Activated CD4-positive, alpha-beta T cell treated with anti-CD3 and anti-CD28 coated beads, Interleukin-2, Interleukin-4, amounts not matched to agents 100 ng/mL and 50 ng/mL, durations not matched to agents 16 hours and 8 hours (primary cell): ENCODE measurements at places on chromosomes 5 and 9.

- no peak for DNase-seq
Observed at GRCh38 chr5:160263326-160263855, 34.1 kb downstream of the FABP6 start.

DNA sequence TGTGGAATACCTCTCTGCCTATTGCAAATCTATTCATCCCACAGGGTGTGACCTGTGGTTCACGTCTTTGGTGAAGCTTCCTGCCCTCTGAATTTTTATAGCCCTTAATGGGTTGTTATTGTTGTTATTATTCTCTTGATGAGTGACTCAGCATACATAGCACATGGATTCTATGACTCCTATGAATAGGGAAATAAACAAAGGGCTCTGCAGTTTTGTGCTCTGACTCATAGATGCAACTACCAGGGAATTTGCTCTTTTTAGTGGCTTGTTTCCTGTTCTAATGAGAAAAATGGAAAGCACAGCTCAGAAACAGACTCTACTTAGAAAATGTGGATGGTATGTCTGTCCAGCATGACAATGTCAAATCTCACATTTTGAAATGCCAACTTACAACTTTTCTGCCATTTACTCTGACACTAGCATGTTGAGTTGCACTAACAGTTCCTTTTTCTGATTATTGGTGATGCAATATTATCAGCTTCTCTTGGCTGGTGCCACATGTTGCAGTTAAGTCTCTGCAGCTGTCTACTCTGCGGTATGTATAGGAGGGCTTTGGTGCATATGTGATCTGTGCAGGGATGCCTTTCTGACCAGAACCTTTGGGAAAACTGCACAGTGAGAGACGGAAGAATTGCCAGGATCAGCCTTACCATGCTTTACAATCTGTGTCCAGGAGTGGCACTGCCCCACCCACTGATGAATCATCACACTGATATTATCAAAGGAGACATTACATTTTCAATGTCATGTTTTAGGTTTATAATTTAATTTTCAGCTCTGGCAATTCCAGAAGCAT, 996.4 kb upstream of the WWC1 start:
- no peak for DNase-seq

DNA sequence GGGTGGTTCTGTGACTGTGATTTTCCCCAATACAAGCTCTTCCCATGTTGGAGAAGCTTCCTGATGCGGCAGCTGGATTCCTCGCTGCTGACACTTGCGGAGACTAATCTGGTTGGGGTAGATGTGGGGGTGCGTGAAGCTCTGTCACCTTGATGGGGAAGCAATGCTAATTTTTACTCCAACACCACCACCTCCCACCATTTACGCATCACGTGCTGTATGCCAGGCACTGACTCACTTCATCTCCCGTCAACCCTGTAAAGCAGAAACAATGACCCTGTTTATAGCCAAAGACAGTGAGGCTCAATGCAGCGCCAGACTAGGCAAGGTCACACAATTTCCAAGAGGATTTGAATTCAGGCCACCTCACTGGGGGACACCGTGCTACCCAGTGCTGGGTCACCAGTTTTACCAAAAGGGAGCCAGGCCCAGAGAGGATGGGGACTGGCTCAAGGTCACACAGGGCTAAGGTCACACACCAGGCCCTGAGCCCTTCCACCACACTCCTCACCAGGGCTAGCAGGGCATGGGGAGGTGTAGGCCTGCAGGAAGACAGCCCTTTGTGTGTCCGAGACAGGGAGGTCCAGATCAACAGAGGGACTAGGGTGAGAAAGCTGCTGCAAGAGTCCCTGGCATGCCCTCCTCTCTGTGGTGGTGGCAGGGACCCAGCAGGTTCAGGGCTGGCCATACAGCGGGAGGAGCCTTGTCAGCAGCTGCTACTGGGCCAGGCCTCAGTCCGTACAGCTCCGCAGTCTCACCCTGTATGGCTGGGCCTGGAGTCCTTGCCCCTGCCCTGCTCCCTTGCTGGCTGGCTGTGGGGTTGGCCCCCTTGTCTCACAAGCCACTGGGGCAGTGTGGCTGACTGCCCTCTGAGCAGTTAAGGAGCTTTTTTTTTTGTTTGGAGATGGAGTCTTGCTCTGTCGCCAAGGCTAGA, 3.3 kb downstream of the STKLD1 start:
- no peak for DNase-seq

DNA sequence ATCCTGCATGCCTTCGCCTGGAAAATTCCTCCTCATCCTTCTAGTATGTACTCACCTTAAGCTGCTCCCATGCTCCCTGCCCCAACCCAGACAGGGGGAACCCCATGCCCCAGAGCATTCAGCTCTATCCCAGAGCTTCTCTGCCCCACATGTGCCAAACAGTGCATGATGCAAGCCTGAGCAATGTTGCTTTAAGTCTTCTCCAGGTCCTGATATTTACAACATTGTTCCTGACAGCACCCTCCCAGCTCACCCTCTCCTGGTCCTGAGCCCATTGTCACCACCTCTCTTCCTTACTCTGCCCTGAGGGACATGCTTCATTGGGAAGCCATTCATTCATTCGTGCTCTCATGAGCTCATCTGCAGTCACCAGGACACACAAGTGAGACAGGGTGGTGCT, 23.4 kb upstream of the BARX1 start:
- DNase-seq = no peak

DNA sequence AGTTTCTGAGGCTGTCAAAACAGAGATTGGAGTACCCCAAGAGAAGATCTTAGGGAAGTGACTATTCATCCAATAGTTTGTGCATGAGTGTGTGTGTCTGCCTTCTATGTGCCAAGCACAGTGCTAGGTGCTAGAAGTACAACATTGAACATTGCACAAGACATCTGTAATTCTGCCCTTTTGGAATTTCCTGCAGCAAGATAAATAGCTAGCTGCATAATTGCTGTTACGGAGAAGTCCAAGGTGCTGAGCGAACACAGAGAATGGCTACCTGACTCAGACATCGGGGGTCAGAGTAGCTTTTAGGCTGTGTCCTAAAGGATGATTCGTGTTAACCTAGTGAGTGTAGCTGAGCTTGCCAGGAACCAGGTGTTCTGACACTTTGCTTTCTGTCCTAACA, 44.8 kb downstream of the PAPPA start:
- no peak for DNase-seq

- no peak for DNase-seq
Observed at GRCh38 chr5:24749701-24750100, 104.9 kb upstream of the CDH10 start.

- no peak for DNase-seq
Observed at GRCh38 chr5:178751286-178751685, 20.8 kb upstream of the ZNF354A start.

GRCh38 chr5:16992006-16992405, 55.9 kb upstream of the MYO10 start:
- no peak for DNase-seq

DNA sequence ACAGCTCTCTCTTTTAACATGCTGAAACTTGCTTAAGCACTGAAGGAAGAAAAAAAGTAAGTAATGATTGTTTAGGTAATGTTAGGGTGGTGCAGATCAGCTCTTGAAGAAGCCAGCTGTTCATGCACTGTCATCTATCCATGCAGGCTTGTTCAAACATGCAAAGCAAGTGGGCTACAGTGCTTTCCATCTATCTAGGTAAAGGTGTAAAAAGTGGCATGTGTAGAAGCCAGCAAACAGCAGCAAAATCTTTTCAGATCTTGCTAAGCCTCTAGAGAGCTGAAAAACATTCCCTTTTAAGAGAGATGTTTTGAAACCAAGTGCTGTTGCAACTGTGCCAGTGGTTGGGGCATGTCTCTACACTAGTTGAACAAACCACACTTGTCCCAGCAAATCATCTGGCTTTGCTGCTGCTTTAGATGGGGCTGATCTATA, 214.4 kb downstream of the EFNA5 start:
- no peak for DNase-seq

- DNase-seq = no peak
Observed at GRCh38 chr5:168432903-168433302, 53.4 kb upstream of the RARS1 start.

GRCh38 chr9:17876687-17877086, 297.8 kb downstream of the SH3GL2 start:
- DNase-seq = no peak

GRCh38 chr5:128276537-128277216, 193.1 kb downstream of the SLC12A2 start:
- DNase-seq = no peak

GRCh38 chr9:9612270-9612669, 1000.5 kb downstream of the PTPRD start:
- no peak for DNase-seq

DNA sequence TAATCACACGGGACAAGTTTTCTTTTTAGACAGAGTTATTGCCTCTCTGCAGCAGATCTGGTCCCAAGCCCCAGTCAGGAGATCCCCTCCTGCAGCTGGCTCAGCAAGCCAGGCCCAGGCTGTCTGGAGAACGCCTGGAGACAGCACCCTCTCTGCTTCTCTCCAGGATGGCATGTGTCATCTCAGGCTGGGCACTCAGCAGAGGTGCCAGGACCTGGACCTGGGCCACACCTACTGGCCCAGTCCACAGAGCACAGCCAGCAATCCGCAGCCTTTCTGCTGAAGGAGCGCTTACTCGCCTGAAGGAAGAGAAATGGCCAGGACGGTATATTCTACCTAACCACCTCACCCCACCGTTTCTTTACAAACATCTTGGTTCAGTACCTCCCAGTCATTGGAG, 4.7 kb upstream of the TBC1D9B start:
- DNase-seq = no peak

DNA sequence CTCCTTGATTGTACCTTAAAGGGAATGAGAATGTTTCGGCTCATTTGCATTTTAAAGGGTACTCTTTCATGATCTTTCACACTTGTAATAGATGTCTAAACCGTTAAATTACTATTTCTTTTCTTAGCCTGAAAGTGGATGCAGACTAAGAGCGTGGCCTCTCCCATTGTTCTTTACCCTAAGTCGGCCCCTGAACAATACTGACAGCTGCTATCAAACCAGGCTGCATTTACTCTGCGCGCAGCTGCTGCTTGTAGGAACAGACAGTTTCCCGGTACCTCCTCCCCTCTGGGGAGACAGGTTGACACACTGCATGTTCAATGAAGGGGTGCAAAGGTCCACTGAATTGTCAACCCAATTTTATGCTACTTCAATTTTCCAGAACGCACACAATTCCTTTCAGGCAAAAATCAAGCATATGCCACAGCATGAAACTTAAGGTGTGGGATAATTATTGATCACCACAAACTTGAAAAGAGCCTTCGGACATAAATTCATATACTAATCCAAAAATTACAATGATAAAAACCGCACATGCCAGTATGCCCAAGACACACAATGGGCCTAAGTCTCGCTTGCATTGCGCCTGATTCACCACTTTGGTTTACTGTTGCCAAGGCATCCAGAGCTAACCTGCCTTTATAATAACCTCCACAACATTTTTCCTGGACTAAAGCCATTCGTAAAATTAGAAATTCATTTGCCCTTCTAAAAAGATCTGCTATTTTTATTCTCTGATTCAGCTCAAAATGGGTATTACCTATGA, 39.7 kb downstream of the TLE1 start:
- DNase-seq = no peak

DNA sequence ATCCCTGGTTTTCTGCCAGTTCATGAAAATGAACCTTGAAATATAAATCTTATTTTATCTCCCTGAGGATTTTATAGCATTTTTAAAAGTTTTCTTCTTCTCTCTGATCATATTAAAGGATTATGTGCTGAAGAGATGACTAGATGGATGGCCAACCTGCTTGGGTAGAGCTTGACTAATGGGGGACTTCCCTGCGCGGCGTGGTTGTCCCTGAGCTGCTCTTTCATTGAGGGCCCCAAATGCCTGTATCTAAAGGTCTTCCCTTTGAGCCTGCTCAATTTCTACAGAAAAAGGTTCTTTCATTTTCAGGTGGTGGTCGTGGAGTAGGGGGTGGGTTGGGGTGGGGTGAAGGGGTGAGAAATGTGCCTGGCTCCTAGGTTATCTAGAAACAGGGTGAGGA, 20.5 kb upstream of the CDKN2AIPNL start:
- DNase-seq = no peak

DNA sequence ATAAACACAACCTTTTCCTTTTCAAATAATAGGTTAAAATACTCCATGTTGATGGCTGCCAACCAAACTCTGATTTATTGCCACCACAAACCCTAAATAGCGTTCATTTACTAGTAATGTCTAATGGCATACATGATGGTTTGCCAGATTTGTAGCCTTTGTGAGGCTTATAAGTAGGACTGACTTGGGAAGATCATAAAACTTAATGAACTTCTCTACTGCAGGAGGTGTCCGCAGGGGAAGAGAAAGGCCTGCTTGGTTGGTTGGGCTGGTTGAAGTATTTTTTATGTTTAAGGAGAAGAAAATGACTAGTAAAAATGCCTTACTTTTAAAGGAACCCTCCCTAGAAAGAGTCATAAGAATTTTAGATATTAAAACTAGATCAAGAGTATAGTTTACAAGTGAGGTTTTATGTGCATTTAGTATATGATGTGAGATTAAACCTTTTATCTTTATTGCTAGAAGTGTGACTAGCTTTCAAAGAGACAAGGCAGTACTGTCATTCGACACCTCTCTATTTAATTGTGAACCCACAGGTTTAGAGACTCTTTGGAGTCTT, 5.0 kb downstream of the PBX3 start:
- no peak for DNase-seq

- no peak for DNase-seq
Observed at GRCh38 chr9:136765041-136765440, 723 bp upstream of the LCN15 start.

DNA sequence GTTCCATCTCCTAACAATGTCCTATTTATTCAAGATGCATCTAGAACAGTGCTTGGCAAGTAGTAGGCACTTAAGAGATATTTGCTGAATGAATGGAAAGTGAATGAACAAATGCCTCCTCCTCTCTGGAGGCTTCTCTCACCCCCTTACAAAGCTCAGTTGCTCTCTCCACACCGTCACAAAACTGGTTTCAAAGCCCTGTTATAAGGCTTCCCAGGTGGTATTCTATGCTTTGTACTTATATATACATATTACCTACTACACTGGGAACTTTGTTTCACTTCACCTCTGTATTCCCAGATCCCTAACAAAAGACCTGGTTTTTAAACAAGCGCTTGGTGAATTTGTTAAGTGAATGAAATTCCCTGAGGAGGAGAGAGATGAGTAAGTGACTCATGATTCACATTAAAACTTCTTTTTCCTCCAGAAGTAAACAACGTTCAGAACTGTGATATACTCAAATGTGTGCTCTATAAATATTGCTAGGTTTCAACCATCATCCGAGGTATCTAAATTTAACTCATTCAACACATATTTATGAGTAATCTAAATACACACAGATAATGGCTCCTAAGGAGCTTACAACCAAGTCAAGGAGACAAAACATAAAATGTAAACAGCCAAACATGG, 36.0 kb downstream of the DENND1A start:
- DNase-seq = no peak

GRCh38 chr9:106859957-106860720, 2.8 kb upstream of the ZNF462 start:
- no peak for DNase-seq

DNA sequence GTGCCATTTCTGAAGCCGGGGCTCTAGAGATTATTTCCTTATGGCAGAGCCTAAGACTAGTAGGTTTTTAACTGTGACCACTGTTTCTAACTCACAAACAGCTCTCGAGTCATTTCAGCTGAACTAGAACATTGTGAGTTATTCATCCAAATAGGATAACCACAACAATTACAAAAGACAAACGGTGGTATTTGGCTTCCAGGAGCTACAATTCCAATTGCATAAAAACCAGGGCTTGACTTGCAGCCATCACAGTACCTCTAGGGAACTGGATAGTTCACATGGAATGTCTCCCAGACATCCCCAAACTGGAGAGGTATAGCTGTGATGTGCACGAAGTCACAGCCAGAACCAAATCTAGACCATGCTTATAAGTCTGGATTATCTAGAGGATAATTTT, 224.8 kb downstream of the FAM114A2 start:
- DNase-seq = no peak

GRCh38 chr9:70120834-70121510, 77.3 kb downstream of the MAMDC2 start:
- DNase-seq = no peak
